ENCODE measurements at places on chromosomes 3 and 15.

- DNase-seq = no peak
These were observed 299.3 kb upstream of the ALCAM start for GRCh38 chr3:105067361-105067760.

GRCh38 chr3:17111586-17111985 lies 226.8 kb downstream of the PLCL2 start:
- DNase-seq = no peak

- no peak for DNase-seq
These were observed 38.0 kb downstream of the MGLL start for GRCh38 chr3:127784283-127784682.

DNA sequence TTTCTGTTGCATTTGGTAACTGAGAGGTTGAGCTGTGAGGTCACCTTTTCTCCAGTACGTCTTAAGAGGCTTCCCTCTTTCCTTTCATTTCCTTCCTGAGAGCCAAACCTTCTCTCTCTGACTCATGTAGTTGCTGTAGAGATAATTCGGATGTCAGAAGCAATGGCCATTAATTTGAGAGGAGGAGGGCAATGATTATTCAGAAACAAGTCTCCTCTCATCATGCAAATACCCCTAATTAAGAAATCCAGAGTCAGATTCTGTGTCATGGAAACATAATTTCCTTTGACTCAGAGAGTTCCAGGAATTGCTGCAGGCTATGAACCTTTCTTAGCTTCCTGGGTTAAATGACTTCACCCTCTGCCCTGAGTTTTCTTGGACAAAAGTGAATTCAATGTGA lies 59.0 kb upstream of the GSK3B start:
- no peak for DNase-seq

GRCh38 chr3:72275331-72275751 lies 490.4 kb upstream of the PROK2 start:
- no peak for DNase-seq

- no peak for DNase-seq
These were observed 84.7 kb upstream of the LRRN1 start for GRCh38 chr3:3714572-3714971.

GRCh38 chr15:71747128-71748083 lies 62.9 kb upstream of the NR2E3 start:
- DNase-seq = no peak

DNA sequence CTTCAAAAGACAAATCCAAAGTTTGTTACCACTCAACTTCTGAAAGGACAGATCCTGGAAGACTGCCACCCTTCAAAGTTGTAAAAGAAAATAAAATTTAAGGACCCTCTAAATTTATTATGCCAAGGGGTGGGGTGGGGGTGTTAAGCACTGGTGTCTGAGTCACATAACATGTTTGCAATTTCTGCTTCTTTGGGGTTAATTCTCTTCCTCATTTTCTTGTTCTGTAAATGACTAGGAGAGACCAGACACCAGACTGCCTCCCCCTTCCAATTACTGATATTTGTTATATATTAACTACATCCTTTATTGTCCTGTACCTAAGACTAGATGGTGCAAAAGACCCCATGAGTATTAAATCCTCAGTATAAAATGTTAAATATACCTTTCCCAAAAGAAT lies 242.8 kb downstream of the ZNF385D start:
- DNase-seq = no peak

GRCh38 chr15:43095243-43095642 lies 10.6 kb downstream of the UBR1 start:
- DNase-seq = no peak

DNA sequence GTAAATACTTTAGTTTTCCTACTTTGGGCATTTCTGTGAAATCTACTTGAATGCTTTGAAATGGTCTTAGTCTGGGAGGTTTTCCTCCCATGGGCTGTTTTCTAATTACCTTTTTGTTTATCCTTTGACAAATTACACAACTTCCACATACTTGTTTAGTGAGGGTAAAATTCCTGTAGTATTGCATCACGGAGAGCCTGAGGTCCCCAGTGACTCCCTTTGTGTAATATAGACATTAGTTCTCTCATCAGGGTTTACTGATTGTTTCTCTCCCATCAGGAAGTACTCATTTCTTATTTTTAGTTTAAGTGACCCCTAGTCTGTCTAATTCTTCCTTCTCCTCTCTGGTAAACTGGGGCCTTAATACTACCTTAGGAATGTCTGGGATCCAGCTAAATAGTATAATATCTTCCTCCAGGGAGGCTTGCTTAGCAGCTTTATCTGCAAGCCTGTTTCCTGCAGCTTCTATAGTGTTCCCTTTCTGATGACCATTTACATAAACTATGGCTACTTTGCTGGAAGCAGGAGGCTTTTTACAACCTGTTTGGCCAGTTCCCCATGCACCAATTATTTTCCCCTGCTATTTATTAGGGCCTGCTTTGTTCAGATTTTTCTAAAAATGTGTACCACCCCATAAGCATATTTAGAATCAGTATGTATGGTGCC lies 87.2 kb upstream of the XCR1 start:
- no peak for DNase-seq

- no peak for DNase-seq
These were observed 196.5 kb downstream of the UBE3A start for GRCh38 chr15:25242166-25242879.

- DNase-seq = no peak
These were observed 1.4 kb downstream of the ST6GAL1 start for GRCh38 chr3:186931532-186932280.

- DNase-seq = no peak
These were observed 161.4 kb upstream of the NANOGP8 start for GRCh38 chr15:35246451-35246850.

- DNase-seq = peak; percentile 89
These were observed 6.0 kb upstream of the SRP14 start for GRCh38 chr15:40044717-40045571.

DNA sequence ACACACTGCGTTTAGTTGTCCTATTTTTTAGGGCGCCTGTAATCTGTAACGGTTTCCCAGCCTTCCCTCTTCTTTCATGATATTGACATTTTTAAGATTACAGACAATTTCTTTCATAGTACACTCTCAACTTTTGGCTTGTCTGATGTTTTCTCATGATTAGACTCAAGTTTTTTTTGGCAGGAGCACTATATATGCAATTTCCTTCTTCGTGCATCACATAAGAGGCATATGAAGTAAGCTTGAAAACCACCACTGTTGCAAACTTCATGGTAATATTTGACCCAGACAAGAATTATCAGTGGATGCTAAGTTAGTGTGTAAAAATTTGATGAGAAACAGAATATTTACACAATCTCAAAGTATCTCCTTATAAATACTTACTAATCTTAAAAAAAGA lies 119.2 kb upstream of the CMC1 start:
- DNase-seq = no peak

DNA sequence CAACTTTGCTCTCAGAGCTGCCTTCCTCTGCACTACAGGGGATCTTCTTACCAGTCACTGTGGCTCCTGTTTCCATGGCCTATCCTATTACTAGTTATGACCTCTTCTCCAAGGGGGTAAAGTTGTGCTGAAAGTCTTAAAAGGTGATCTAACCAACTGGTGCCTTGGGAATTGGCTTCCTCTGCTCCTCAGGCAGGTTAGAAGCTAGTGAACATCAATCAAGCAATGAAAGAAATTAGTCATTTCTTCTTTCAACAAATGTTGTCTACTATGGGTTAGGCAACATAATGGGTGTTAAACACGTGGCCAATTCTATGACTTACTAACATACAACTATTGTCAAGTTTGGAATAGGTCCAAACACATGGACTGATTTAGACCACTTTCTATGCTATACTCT lies 571.4 kb upstream of the NAALADL2 start:
- DNase-seq = no peak

GRCh38 chr3:87780811-87781210 lies 278.0 kb downstream of the CGGBP1 start:
- no peak for DNase-seq

DNA sequence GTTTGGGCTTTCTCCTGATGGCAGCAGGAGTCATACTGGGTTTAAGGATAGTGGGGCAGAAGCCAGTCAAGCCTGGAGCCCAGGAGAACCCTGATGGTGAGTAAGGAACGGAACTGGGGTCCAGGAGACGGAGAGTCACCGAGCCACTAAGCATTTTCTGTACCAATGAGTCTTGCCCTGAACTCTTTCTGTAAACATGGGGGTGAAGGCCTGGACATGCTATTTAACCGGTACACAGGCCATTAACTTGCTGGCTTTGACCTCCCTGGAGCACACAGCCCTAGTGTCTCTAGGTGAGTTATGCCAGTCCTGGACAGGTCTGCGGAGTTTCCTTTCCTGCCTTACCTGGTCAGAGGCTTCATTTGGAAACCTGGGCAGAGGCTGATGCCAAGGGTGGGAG lies 3.9 kb downstream of the SLC6A6 start:
- no peak for DNase-seq

DNA sequence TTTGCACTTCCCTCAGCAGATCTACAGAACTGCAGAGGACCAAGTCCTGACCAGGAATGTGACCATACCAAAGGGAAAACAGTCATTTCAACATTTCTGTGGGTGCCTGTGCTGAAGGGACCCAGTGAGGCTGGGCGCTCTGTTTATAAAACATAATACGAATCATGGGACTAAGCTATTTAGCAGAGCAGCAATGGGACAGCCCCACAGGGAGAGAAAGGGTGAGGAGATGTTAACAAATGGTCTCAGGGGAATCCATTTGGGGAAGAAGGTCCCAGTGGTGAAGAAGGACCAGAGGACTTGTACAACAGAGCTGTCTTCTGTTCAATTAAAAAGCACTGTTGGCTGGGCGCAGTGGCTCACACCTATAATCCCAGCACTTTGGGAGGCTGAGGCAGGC lies 1025.4 kb downstream of the FHIT start:
- no peak for DNase-seq

DNA sequence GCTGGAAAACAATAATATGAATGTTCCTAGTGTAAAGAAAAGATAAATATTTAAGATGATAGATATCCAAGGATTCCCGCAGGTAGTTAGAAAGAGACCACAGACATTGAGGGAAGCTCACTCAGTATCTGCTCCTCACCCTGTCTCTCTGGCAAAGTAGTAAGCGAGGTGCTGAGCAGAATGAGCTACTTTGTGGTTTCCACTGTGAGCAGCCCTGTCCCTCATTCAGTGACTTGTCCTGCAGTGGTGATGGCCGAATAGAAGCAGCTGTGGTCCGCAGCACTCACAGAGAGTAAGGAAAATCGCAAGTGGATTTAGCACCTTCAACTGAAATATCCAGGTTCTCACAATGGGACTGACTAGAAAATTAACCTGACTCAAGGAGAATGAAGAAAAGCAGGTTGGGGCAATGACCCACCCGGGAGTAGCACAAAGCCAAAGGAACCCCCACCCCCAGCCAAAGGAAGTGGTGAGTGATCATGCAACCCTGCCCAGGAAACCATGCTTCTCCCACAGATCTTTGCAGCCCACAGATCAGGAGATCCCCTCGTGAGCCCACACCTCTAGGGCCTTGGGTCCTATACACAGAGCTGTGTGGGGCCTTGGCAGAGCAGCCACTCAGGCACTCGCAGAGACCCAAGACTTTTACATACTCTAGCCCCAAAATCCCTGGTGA lies 21.8 kb upstream of the SLC25A38 start:
- no peak for DNase-seq

GRCh38 chr15:98824595-98824994 lies 176.3 kb downstream of the IGF1R start:
- no peak for DNase-seq

DNA sequence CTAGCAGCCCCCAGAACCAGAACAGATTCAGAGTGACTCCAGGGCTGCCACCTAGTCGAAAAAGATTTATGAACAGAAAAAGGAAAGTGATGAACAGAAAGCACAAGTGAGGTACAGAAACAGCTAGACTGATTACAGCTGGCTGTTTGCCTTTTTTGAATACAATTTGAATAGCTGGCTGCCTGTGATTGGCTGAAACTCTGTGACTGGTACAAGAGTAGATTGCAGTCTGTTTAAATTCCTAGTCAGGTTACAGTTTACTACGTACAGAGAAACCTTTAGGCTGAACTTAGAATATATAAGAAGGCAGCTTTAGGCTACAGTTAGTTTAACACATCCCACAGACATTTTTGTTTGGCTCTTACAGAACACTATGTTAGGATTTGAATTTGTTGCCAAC lies 10.0 kb downstream of the CCDC13 start:
- DNase-seq = no peak

DNA sequence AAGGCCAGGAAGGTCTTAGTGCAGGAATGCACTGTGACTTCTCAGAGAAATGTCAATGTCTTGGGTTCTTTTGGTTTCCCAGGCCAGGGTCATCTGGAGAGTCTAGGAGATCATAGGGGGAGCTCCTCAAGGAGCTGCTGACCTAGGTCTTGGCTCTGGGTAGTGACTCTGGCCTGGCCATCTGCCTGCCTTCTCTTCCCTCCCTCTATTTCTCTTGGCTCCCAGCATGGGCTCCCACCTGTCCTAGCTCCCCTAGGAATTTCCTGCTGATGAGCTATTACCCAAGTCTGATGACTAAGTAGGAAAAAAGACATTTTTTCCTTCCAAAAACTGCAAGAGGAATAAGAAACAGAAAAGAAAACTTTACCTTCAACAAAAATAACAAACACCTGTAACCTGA lies 57.4 kb downstream of the BSN start:
- no peak for DNase-seq

GRCh38 chr15:100601617-100602063 lies 344 bp downstream of the LINS1 start:
- no peak for DNase-seq

DNA sequence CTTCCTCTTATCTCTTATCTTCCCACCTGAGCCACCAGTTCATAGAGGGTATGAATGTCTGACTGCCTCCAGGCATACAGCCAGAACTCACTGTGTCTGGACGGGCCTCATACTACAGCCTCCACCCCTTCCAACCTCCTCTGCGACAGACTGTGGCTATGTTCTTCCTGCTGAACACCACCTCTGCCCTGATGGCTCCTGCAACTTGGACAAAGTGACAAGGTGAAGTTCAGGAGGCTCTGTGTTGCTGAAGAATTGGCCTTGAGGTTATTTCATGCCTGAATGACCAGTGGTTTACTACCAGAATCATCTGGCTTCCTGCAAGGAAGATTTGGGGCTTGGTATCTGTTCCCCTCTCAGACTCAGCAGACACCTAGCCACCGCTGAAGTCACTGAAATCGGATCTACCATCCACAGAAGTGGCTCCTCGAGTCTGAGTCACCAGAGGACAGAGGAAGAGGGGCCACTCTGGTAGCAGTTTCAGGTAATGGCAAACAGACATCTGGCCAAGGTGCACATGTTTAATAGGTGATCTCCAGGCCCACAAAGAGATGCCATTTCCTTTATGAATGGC lies 14.2 kb upstream of the ULK3 start:
- DNase-seq = no peak

- no peak for DNase-seq
These were observed 89.3 kb downstream of the LPP start for GRCh38 chr3:188243124-188243795.

Measured in vagina (tissue), 2 donors.